ENCODE measurements at places on chromosomes 11 and 22.

GRCh38 chr11:19602406-19602805, 110.2 kb upstream of the NAV2 start:
- no peak for DNase-seq

DNA sequence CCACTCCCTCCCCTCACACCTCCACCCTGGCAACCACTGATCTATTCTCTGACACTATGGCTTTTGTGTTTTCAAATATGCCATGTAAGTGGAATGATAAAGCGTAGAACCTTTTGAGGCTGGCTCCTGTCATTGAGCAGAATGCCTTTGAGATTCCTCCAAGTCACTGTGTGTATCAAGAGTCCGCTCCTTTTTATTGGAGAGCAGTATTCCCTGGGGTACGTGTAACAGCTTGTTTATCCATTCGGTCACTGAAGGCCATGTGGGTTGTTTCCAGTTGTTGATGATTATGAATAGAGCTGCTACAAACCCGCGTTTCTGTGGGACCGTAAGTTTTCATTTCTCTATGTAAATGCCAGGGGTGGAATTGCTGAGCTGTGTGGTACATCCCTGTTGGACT, 10.3 kb downstream of the TP53I11 start:
- DNase-seq: no peak

GRCh38 chr11:96152623-96153022, 190.4 kb downstream of the MAML2 start:
- DNase-seq: no peak

DNA sequence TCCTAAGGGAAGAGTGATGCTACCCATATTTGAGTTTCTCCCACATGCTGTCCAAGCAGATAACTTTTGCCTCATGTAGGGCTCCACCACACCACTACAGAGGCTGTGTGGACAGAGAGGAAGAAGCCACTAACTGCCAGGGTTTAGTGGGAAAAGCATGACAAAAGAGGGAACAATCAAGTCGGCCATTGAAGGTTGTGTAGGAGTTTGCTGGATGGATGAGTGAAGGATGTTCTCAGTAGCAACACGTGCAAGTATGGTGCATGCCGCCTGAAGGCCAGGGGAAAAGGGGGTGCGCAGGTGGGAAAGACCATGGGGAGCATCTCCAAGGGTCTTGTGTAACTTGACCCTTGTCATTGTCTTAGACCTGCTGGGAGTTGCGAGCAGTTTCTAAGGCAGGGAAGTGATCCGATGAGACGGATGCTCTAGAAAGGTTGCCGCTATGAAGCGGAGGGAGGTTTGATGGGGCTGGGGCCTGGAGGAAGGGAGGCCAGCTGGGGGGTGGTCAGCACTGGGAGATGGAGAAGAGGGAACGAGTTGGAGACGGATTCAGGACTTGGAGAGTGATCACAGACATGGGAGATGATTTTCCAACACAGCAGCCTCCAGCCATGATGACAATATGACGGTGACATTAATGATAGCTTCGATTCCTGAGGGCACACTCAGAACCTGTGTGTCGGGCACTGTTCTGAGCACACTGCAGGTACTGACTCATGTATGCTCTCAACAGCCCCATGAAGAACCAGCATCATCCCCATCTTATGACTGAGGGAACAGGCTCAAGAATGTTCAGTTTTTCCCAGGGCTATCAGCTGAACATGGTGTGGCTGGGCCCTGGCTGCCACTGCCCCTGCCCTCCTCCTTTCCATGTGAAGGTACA, 53.7 kb downstream of the CD6 start:
- DNase-seq: no peak

- no peak for DNase-seq
Observed at GRCh38 chr11:101552888-101553287, 30.9 kb downstream of the TRPC6 start.

DNA sequence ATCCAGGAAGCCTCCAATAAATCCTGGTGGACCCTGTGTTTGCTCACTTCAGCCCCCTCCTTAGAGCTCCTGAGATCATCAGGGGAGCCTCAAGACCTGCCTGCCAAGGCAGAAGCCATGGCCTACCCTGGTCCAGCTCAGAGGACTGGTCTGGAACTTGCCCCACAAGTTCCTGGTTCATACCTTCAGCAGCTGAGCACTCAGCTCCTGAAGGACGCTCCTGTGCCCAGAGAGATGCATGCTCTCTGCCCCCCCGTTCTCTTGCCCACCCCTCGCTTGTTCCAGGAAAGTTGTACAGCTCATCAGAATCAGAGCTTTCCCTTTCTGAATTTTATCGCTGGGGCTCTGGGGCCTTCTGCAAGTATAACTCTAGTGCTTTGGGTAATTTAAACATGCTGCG, 210.5 kb upstream of the ISX start:
- DNase-seq: no peak

GRCh38 chr11:6443269-6444003, 2.6 kb upstream of the HPX start:
- no peak for DNase-seq

DNA sequence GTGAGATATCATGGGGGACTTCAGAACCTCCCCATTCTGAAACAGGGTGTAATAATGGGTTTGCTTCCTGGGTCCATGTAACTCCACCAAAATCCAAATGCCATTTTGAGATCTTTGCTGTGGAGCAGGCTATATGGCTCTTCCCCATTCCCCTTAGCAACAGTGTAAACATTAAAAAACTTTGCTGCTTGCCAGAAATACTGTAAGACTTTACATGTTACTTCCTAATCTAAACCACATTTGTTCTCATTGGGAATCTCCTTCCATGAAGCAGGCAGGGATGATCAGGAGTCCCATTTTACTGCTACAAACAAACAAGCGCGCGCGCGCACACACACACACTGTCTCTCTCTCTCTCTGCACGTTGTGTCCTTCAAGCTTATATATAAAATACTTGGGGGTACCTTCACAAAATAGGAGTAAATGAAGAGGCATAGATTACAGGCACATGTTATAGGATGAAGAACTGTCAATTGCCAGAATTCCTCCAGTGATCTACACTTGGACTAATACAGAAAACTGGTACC, 86.5 kb downstream of the ANO3 start:
- peak; percentile 52 for DNase-seq

GRCh38 chr22:22371031-22371541, 126.5 kb downstream of the VPREB1 start:
- DNase-seq: no peak

DNA sequence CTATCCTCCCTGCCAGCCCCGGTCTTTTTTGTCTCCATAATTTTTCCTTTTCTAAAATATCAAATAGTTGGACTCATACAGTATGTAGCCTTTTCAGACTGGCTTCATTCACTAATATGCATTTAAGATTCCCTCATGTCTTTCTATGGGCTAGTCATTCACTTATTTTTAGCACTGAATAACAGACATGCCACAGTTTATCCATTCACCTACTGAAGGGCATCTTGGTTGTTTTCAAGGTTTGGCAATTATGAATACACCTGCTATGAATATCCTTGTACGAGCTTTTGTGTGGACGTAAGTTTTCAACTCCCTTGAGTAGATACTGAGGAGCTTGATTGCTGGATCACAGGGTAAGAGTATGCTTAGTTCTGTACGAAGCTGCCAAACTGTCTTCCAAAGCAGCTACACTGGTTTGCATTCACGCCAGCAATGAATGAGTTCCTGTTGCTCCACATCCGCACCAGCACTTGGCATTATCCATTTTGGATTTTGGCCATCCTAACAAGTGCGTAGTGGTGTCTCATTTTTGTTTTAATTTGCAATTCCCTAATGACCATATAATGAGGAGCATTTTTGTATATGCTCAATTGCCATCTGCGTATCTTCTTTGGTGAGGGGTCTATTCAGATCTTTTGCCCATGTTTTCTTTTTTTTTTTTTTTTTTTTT, 21.1 kb downstream of the ALG12 start:
- no peak for DNase-seq

GRCh38 chr11:770642-771616, 6.4 kb downstream of the GATD1 start:
- no peak for DNase-seq

- DNase-seq: no peak
Observed at GRCh38 chr11:73325036-73325981, 17.2 kb downstream of the ARHGEF17 start.

- no peak for DNase-seq
Observed at GRCh38 chr11:3949125-3949524, 93.7 kb downstream of the STIM1 start.

DNA sequence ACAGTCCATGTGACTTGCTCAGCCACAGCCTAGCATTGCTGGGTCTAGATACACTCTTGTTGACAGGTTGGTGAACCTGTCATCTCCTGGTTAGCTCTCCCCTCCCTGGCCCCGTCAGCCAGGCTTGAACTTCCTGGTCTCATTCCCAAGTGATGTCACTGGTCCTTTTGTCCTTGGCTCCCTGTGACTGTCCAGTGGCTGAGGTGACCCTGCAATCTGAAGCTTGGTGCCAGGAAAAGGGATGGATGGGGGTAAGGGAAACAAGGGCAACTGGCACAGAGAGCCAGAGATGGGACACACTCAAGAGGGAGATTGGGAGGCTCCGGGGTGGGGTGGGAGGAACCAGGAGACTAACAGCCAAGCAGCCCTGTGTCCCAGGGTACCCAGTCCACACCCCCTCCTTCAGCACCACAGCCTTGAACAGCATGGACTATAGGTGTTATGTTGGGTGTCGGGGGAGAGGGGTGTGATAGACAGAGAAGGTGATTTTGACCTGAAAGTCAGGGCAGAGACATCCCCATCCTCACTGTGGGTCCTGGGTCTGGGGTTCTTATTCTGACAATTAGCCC, 63.8 kb upstream of the THY1 start:
- DNase-seq: peak; percentile 18

- peak; percentile 94 for DNase-seq
Observed at GRCh38 chr11:118689852-118690552, 10.6 kb upstream of the TREH start.

- no peak for DNase-seq
Observed at GRCh38 chr11:113350336-113351067, 36.1 kb downstream of the TTC12 start.

- peak; percentile 27 for DNase-seq
Observed at GRCh38 chr11:2569321-2569721, 124.5 kb downstream of the KCNQ1 start.

DNA sequence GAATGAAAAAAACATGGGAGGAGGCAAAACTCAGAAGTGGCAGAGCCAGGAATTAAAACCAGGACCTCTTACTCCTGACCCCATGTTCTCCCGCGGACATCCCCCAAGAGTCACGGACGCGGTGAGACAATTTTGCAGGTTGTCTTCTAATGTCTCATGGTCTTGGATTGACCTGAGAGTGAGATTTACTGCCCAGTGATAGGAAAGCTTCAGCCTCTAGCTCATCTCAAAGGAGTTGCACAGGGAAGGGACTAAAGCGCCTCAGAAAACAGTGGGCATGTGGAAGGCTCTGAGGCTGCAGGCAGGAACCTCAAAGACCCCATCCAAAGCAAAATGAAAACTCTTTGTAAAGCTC, 197.4 kb downstream of the ADAMTS15 start:
- no peak for DNase-seq

DNA sequence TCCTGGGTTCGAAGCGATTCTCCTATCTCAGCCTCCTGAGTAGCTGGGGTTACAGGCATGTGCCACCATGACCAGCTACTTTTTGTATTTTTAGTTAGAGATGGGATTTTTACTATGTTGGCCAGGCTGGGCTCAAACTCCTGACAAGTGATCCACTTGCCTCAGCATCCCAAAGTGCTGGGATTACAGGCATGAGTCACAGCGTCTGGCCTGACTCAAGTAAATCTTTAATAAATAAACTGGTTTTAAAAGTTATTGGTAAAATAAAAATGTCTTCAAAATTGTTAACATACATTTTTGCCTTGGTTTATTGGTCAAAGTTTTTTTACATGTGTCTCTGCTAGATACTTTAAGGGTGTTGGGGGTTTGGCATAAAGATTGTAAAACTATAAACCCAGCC, 7.3 kb upstream of the PES1 start:
- no peak for DNase-seq

DNA sequence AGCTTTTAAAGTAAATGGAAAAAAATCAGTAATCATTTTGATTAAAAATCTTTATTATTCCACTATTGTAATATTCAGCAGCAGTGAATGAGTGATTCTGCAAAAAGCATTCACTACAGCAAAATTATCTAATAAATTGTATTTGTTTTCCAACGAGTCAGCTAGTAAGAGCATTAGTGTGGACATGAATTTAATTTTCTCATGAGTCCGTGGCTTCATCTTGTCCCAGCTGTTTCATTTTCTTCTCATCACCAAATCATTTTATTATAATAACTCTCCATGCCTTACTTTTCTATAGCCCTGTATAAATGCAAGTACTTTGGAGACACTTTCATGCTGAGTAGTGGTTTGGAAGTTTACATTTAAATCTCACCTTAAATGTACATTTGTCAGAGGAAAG, 66.2 kb downstream of the FANCF start:
- DNase-seq: no peak

DNA sequence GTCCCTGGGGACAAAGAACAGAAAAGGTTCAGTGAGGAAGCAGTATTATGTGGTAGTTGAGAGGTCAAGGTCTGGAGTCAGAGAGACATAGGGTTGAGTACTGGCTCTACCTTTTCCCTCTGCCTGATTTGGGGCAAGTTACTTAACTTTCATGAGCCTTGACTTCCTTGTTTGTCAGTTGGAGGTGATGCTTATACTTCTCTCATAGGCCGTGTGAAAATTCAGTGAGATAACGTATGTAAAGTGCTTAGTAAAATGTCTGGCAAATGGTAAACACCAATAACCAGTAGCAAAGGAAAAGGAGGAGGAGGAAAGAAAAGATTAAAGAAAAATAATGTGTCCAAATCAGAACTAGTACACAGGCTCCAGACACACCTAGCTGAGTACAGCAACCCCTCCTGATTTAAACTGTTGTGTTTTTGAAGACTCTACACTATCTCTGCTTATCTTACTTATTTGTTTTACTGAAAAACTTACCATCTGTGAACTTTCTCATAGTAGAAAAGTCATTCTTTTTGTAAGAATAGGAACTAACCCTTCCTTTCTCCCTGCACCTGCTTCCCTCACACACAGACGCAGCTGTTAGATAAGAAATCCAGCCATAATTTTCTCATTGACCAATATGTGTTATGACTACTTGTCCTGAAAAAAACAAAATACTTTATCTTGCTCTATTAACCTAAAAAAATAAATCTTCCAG, 126.9 kb downstream of the CD44 start:
- no peak for DNase-seq

DNA sequence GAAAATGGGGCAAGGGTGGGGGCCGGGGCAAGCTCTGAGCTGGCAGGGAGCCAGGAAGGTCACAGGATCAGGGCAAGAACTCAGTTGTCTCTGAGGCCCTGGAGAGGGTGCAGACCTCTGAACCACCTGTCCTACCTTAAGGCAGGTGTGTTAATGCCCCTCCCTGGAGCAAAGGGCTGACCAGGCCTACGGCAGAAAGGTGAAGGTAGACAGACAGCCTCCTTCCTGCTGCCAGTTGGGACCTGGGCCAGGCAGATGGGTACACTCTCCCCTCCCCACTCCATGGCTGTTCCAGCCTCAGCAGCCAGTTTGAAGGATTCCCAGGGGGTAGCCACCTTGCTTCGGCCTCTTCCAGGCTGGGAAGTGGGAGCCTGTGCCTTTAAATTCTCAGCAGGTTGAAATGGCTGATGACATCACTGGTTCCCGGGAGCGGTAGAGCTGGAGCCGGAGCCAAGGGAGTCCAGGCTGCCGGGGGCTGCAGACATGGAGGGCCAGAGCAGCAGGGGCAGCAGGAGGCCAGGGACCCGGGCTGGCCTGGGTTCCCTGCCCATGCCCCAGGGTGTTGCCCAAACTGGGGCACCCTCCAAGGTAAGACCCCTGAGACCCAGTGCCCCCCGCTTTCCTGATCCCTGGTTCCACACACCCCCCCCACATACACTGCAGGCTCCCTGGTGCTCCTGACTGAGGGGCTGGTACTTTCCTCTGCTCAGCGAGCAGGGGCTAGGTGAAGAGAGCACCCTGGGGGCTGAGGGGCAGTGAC, at the start of gene INPP5J:
INPP5J (plus strand) TSS at position 435 of the 760 bp plus-strand sequence; CDS start at position 484, 49 bp downstream.
- no peak for DNase-seq

- no peak for DNase-seq
Observed at GRCh38 chr11:36312611-36313472, 16.8 kb downstream of the PRR5L start.

All from left hindlimb (tissue), 1 donor.